ENCODE measurements at places on chromosomes 4 and X.

GRCh38 chrX:74423289-74423998 is 2.2 kb downstream of the SLC16A2 start:
- no peak for DNase-seq

- DNase-seq, result no peak
Observed at GRCh38 chrX:30144971-30145731, 70.2 kb upstream of the MAGEB2 start.

GRCh38 chr4:6582889-6583490 is 8.0 kb downstream of the MAN2B2 start:
- no peak for DNase-seq

DNA sequence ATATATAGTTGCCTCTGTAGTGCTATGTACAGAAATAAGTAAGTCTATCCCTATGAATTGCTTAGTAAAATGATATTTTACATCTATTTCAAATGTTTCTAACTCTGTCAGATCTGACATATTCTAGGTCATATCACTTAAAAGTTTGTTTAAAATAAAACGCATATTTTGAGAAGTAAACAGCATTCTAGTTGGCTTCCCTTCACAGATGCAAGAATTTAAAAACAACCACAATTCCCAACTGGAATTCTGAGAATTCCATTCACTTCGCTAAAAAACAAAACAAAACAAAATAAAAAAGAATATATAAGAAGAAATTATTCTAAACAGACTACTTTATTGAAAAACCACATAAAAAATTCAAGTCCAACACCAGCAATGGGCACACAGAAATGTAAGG is 126.0 kb downstream of the PPP3CA start:
- no peak for DNase-seq

DNA sequence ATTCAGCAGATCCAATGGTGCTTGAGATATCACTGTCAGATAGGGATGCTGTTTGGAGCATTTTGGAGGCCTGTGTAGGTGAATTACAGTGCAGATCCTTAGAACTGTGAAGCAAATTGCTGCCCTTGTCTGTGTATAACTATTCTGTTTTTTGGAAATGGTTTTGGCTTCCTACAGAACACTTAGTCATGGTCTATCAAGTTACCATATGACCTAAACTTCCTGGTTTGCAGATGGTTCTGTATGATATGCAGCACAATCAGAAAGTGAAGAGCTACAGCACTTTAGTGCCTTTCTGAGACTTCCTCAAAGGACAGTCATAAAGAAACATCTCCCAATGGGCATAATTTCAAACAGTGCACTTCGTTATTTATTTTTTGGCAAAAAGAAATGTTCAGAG is 688.6 kb downstream of the SH3BGRL start:
- DNase-seq, result no peak
